A172 (cell line): ENCODE measurements at places on chromosomes 1 and 21. TPM values are rescaled to one million over a fixed set of nuclear protein-coding genes. Genes with fewer than 3 reads are reported as not detected.

GRCh38 chr21:17858747-17859146 is 39.6 kb upstream of the C21orf91 start:
- no peak for DNase-seq

DNA sequence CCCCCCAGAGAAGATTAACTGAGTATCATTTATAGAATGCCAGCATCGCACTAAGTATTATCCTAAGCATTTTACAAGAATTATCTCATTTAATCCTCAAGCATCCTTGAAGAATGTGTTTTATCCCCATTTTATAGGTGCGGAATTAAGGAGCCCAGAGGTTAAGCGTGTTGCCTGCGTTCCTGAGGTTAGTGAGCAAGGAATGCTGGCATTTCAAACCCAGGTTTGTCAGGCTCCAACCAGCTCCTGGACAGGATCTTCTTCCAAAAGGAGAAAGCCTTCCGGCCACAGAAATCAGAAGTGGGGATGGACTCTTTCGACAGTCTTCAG is 82.3 kb downstream of the SSBP3 start:
- no peak for DNase-seq

DNA sequence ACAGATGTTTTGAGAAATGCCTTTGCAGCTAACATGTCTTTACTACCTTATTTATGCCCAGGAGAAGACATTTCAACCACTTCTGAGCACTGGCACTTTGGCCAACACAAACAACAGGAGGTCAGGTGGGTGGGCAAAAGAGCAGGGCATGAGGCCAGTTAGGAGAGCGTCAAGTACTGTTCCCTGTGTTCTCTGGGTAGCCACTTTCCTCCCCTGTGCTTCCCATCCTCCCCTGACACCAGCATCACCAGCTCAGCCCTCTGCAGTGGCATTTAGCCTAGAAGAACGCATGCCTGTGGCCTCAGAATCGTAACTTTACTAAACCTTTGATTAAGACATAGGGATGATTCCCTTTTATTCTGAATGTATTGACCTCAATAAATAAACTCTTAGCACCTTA is 18.3 kb downstream of the BTG2 start:
- DNase-seq = no peak

DNA sequence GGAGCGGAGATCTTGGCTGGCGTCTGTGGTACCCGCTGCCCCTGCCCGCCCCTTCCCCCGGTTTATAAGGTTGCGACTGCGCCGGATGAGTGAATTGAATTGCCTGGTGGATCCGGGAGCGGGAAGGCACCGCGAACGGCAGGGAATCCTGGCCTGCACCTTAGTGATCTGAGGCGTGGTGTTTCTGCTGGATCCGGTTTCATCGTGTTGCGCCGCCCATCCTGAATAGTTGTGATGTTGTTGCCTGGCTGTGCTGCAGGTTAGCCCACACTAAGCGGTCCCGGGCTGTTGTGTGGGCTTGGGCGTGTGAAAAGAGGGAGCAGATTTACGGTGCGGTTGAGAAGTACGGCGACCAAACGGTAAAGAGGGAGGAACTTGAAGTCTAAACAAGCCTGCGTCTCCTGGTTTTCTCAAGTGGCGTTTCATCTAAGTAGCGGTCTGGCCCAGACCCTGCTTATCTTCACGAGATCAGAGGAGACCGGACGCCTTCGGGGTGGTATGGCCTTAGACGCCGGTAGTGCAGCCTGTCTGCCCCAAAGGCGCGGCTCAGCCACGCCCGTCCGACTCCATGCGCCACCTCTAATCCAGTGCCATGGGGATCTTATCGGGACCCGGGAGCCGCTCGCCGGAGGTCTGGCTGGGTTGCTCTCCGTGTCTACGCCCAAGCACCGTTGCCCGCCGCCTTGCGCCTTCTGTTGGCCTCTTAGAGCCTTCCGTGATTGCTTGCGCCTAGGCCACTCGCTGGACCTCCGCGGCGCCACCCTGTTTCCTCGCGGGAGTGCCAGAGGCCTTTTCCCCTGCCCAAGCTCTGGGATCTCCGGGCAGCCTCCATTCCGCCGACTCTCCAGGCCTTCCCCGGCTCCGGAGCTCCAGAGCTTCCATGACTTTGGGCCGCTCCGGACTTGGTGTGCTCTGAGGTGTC is 87.5 kb upstream of the RHOU start:
- DNase-seq = no peak

PBX1 gene
- 10.0 and 11.7 TPM in 2 replicates for total RNA-seq

DNA sequence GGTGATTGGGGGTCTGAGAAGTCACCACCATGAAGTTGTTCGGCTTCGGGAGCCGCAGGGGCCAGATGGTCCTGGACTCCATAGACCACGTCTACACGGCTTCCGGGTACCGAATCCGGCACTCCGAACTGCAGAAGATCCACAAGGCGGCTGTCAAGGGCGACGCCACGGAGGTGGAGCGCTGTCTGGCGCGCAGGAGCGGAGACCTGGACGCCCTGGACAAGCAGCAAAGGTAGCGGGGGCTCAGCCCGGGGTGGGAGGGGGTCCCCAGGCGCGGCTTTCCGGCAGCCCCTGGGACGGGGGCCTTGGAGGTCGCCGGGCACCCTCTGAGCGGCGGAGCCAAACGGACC is 146.5 kb downstream of the LIPI start:
- DNase-seq = no peak

DNA sequence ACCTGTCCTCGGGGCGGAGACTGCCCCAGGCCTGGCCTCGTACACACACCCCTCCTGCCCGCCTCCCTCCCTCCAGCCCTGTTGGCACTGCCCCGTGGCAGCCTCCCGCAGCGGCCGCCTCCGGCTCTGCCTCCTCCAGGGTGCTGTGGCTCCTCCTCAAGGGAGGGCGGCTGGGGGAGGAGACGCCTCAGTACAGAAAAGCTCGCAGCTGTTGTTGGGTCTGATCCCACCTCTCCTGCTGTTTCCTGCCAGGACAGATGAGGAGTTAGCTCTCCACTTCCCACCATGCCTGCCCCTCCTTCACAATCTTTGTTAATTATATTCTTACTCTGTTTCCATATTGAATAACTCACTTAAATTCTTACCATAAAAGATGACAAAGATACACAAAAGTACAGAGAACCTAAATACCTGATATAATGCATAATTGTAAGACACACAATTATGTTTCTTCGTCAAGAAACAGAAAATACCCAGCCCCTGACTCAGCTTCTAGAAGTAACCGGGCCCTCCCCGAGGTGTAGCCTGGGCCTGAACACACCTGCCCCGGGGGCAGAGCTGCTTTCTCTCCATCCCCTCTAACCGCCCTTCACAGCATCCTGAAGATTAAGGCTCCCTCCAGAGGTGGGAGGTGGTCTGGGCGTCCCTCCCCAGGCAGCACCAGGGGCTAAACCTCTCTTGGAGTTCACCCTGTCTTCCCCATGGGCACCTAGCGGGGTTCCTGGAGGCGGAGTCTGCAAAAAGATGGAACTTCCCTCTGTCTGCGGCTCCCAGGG is 30.6 kb upstream of the COL6A1 start:
- peak; percentile 60 for DNase-seq

DNA sequence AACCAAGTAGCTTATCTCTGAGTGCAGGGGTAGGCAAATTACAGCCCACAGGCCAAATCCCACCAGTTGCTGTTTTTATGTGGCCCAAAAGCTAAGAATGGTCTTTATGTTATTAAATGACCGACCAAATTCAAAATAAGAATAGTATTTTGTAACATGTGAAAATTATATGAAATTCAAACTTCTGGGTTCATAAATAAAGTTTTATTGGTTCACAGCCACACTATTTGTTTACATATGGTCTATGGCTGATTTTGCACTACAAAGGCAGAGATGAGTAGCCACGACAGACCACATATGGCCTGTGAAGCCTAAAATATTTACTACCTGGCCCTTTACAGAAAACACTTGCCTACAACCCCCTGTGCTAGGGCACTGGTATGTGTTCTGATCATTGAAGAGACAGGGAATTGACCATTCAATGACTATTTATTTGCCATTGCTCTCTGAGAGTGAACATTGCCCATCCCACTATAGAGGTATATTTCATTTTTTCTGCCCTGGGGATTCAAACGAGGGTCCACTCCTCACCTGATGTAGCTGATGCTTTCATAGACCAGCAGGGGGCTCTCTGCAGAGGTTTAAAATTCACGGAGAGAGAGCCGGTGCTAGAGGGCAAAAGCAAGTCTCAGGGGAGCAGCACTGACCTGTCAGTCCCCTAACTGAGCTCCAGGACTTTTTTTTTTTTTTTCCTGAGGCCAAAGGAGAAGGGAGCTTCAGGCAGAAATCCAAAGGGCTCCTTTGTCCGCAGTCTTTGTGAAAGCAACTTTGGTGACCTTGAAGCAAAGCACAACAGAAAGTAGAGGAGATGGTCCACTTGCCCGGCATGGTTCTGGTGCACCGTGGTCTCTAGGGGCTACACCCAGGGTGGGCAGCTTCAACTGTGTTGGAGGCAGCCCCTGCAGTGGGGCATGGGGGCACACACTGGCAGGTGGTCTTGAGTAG is 7.3 kb upstream of the GNL2 start:
- DNase-seq = no peak

GRCh38 chr1:212794561-212795014 is 2.9 kb downstream of the TATDN3 start:
- no peak for DNase-seq

GRCh38 chr1:101291562-101292380 is 55.0 kb downstream of the S1PR1 start:
- DNase-seq = peak; percentile 47

LRRC39 gene
- total RNA-seq = not detected in 2 replicates

GRCh38 chr1:179816196-179816960 is 61.2 kb downstream of the TOR1AIP2 start:
- no peak for DNase-seq

- DNase-seq = no peak
Observed at GRCh38 chr1:87594736-87595383, 266.2 kb downstream of the LMO4 start.

S100A3 gene
- 90.9 and 103 TPM in 2 replicates for total RNA-seq

DNA sequence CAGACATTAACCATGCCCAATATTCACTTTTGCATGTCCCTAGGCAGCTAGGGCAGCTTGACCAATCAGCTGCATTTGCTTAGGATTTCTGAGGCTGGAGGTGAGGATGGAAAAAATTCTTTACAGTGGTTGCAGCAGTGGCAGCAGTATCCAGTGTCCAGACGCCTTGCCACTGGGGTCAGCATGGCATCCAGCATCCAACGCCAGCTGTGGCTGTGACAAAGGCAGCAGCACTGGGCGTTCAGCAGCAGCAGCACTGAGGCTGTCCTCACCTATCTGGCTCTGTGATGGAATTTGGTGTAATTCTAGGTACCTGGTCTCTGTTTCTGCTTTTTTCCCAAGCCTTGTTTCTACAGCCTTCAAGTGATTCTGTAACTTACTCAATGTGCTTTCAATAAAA is 15.5 kb downstream of the RHBDL2 start:
- DNase-seq = no peak

DNA sequence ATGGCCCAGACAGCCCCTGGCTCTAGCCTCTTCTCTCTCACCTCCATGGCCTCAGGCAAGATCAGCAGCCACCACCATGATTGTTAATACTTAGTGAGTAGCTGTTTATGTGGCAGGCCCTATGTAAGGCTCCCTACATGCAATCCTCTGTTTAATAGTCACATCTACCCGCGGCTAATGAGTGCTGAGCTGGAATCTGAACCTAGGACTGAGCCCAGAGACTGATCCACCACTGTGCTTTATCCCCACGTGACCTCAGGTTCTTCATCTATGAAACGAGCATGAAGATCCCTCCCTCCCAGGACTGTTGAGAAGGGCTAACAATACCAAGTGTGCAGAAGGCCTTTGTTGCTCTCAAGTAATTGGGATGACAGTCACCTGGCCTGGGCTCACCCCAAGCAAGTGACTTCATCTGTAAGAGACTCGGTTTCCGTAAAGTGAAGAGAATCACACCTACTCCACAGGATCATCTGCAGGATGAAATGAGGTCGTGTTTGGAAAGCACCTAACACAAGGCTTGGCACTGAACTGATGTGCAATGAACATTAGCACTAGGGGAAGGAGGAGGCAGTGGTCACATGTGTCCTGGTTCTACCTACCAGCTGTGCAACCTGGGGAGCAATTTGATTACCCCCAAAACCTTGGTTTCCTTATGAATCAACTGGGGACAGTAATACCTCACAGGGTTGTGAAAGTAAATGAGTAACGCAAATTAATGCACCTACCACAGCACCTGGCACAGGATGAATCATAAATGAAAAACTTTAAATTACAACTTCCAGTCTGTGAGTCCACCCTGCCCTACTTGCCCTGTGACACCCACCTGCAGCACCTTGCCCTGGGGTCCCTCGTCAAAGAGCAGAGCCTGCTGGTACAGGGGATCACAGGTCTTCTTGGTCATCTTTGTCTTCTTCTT is 37.2 kb downstream of the RIMS3 start:
- DNase-seq = no peak

GART gene
- 149 and 187 TPM in 2 replicates for total RNA-seq

- DNase-seq = peak; percentile 61
Observed at GRCh38 chr1:151047591-151047924, at the start of gene C1orf56. TSS of gene C1orf56 (plus strand) at chr1:151047751. CDS start at chr1:151047848, 97 bp downstream.

GRCh38 chr1:75855010-75855409 is 58.3 kb downstream of the MSH4 start:
- peak; percentile 60 for DNase-seq
